ENCODE measurements at places on chromosomes 11 and 22. TPM values are rescaled to one million over a fixed set of nuclear protein-coding genes. Genes with fewer than 3 reads are reported as not detected.

IGSF9B gene
- total RNA-seq = 10.1 TPM

CHRM1 gene
- not detected for total RNA-seq

CCDC188 gene
- total RNA-seq = not detected

KCNJ1 gene
- total RNA-seq = 1.5 TPM

GRCh38 chr22:40176921-40177737 lies 596 bp upstream of the TNRC6B start:
- no peak for DNase-seq
- peaks cover 58% of the 10 kb centered on the region for H3K4me1 ChIP-seq
- peak overlapping the region; percentile 83 for H3K27ac ChIP-seq

DNA sequence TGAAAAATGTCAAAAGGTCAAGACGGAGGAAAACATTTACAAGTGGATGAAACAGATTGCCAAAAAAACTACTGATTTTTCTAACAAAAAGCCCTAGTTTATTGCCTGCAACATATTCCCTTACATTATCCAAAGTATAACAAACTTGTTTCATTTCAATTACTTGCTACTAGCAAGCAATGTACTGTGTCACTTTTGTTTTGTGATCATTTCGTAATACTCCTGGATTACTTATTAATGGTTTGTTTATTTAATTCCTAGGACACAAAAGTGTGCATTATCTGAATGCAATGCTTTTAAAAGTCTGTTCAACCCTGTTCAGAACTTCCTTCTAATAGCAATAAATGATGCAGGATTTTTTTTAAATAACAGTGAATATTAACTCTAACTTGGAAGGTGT lies 50.9 kb downstream of the CCDC34 start:
- H3K27me3 ChIP-seq = no peaks in the 10 kb centered on the region
- H3K36me3 ChIP-seq = no peaks in the 10 kb centered on the region
- no peak overlapping the region for H3K4me3 ChIP-seq
- H3K27ac ChIP-seq = no peak overlapping the region
- H3K4me1 ChIP-seq = no peaks in the 10 kb centered on the region
- no peak for DNase-seq

- no peaks in the 10 kb centered on the region for H3K27me3 ChIP-seq
- peaks cover 4% of the 10 kb centered on the region for H3K4me1 ChIP-seq
- H3K4me3 ChIP-seq = no peak overlapping the region
- no peak overlapping the region for H3K27ac ChIP-seq
- H3K36me3 ChIP-seq = no peaks in the 10 kb centered on the region
These were observed 427.0 kb upstream of the DDI1 start for GRCh38 chr11:103609117-103610066.

- no peaks in the 10 kb centered on the region for H3K36me3 ChIP-seq
- peaks cover 16% of the 10 kb centered on the region for H3K4me1 ChIP-seq
- no peak for DNase-seq
- no peak overlapping the region for H3K27ac ChIP-seq
These were observed 25.3 kb upstream of the SESN3 start for GRCh38 chr11:95256321-95256779.

DNA sequence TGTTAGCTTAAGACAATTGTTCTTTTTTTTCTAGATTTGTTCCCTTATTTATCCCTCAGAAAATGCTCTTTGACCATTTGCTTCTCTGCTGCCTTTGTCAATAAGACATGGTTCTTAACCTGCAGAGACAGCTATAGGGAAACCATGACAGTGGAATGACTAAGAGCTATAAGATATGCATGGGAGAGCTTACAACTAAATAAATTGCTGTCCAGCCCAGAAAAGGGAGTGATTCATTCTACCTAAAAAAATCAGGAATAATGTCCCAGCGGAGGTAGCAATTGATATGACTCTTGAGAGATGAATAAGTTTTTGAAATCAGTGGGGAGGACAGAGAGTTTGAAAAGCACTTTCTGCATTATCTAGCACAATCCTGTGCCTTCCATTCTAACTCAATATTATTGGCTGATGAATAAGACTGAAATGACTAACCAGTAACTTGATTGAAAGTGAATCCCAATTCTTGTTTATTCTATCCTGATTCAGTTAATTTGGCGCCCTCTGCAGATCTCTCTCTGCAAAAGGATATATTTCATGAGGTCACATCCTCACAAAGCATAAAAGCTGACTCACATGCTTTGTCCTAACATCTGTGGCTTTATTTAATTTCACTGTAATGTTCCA lies 680.5 kb upstream of the API5 start:
- no peaks in the 10 kb centered on the region for H3K4me1 ChIP-seq
- no peaks in the 10 kb centered on the region for H3K27me3 ChIP-seq
- H3K4me3 ChIP-seq = no peak overlapping the region
- DNase-seq = no peak
- no peak overlapping the region for H3K27ac ChIP-seq
- no peaks in the 10 kb centered on the region for H3K36me3 ChIP-seq

GRCh38 chr11:105754716-105755115 lies 144.8 kb downstream of the GRIA4 start:
- no peaks in the 10 kb centered on the region for H3K27me3 ChIP-seq
- no peak overlapping the region for H3K27ac ChIP-seq
- no peak overlapping the region for H3K4me3 ChIP-seq
- no peak for DNase-seq
- H3K36me3 ChIP-seq = no peaks in the 10 kb centered on the region

DNA sequence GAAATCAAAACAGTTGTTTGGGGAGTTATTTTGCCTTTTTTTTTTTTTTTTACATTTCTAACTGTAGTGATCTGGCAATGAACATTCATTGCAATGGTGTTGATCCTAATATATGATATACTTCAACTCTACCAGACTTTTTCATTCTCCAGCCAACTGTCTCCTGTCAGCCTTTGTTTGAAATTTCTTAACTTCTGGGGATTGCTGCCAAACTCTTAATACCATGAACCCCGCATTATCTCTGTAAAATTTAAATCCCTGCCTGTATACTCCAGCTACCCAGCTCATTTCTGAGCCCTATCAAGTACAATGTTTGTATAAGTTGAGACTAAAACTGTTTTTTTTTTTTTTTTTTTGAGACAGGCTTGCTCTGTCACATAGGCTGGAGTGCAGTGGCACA lies 280.7 kb downstream of the TTC28 start:
- no peaks in the 10 kb centered on the region for H3K27me3 ChIP-seq
- no peaks in the 10 kb centered on the region for H3K36me3 ChIP-seq
- no peak overlapping the region for H3K27ac ChIP-seq
- DNase-seq = no peak
- H3K4me1 ChIP-seq = no peaks in the 10 kb centered on the region

- peak overlapping the region; percentile 28 for H3K27ac ChIP-seq
- no peaks in the 10 kb centered on the region for H3K27me3 ChIP-seq
- H3K4me1 ChIP-seq = no peaks in the 10 kb centered on the region
- no peak for DNase-seq
- no peak overlapping the region for H3K4me3 ChIP-seq
These were observed 31.4 kb downstream of the PPIL2 start for GRCh38 chr22:21697021-21697771.

DNA sequence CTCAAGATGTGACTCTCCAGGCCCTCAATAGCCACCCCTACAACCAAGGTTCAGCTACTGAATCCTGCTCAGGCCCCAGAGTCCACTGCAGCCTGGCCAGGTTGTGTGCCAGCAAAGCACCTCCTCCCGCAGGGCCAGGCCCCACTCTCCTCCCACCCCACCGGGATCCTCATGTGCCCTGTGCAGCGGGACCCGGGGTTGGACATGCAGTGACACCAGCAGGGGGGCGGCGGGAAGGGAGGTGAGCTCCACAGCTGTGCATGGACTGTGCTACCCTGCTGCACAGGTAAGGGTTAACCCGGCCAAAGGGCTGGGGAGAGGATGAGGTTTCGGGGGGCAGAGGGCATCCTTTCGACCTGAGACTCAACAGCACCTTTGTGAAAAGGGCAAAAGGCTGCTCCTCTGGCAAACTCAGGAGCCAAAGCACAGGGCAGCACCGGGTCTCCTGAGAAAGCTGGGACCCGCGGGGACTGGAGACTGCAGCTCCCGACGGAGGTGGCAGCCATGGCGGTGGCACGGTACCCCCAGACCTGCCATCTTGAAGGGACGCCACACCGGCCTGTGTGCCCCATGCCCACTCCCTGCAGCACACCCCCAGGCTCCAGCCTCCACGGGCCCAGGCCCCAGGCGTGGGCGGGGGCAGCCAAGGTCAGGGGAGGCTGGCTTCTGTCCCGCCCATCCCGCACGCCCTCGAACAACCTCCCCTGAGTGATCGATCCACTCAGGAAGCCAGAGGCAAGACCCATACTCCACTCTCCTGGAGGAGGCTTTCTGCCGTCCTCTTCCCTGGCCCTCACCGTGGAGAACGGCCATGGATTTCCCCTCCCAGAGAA lies 10.6 kb downstream of the PLXNB2 start:
- H3K4me3 ChIP-seq = no peak overlapping the region
- peak overlapping the region; percentile 90 for H3K27ac ChIP-seq
- no peaks in the 10 kb centered on the region for H3K27me3 ChIP-seq
- no peaks in the 10 kb centered on the region for H3K36me3 ChIP-seq
- no peak for DNase-seq
